ENCODE measurements at places on chromosomes 4 and X. TPM values are rescaled to one million over a fixed set of nuclear protein-coding genes. Genes with fewer than 3 reads are reported as not detected.

Gene SPACA5
- total RNA-seq, result not detected

Gene SHISA3
- not detected for total RNA-seq

Gene DGAT2L6
- not detected for total RNA-seq

Gene MAGEB17
- total RNA-seq, result 0.25 TPM

Gene SATL1
- total RNA-seq, result not detected

Gene UCHL1
- total RNA-seq, result 0.42 TPM

Gene NDST4
- total RNA-seq, result not detected

Gene LANCL3
- total RNA-seq, result 1.5 TPM

Gene MSL3
- total RNA-seq, result 26.5 TPM

Gene SLC10A7
- total RNA-seq, result 13.9 TPM

Gene F11
- total RNA-seq, result not detected

Gene RAB41
- total RNA-seq, result not detected

Gene TSPAN6
- 0.27 TPM for total RNA-seq

Gene DOK7
- total RNA-seq, result not detected

Gene TLR3
- not detected for total RNA-seq

Gene CCKAR
- total RNA-seq, result not detected

Gene NOCT
- 24.1 TPM for total RNA-seq

Gene IGSF1
- 1.1 TPM for total RNA-seq

Gene SAGE1
- 22.9 TPM for total RNA-seq

Gene CXorf49
- total RNA-seq, result not detected

Gene PRKX
- total RNA-seq, result 28.6 TPM

Gene MAGEB2
- total RNA-seq, result 88.8 TPM

Gene DNAAF6
- not detected for total RNA-seq

Gene CT47A7
- total RNA-seq, result 0.42 TPM

Gene PDCL2
- 1.2 TPM for total RNA-seq
